Stimulated activated CD8-positive, alpha-beta memory T cell treated with anti-CD3 and anti-CD28 coated beads, Interleukin-15, amount 100 ng/mL, for 4 hours (primary cell): ENCODE measurements at places on chromosomes 5 and 9.

- DNase-seq, result no peak
Observed at GRCh38 chr9:98866435-98867102, 59.1 kb downstream of the GALNT12 start.

DNA sequence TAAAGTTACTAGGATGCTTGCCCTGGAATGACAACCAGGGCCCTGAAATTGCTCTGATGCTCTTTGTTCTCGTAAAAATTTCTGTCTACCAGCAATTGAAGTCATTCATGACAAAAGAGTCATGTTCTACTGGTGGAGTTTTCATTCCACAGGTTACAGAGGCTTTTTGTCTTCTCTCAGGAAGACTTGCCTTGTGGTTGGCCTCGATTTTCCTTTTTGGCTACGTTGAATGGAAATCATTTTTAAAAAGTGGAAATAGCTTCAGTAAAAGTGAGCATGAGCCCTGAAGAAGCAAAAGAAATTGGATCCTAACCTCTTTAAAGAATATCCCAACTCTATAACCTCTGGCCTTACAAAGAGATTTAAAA is 255.2 kb downstream of the AOPEP start:
- DNase-seq, result no peak

DNA sequence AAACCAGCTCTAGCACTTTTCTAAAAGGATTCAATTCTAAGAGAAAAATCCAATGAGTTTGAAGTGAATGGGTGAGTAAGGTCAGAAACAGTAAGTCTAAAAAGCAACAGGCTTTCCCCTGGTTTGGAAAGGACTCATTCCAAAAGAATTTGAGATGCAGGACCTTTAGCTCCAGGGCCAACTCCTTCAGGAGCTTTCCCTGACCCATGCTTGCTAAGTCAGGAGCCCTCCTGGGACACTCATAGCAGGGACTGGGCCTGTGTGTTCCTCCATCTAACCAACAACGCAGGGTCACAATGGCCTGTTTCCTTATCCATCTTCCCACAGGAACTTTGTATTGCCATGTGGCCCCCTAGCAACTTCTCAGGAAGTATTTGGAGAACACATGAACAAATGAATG is 198.8 kb downstream of the FRMD3 start:
- DNase-seq, result no peak

- DNase-seq, result no peak
Observed at GRCh38 chr9:83196946-83197345, 134.0 kb upstream of the RASEF start.

DNA sequence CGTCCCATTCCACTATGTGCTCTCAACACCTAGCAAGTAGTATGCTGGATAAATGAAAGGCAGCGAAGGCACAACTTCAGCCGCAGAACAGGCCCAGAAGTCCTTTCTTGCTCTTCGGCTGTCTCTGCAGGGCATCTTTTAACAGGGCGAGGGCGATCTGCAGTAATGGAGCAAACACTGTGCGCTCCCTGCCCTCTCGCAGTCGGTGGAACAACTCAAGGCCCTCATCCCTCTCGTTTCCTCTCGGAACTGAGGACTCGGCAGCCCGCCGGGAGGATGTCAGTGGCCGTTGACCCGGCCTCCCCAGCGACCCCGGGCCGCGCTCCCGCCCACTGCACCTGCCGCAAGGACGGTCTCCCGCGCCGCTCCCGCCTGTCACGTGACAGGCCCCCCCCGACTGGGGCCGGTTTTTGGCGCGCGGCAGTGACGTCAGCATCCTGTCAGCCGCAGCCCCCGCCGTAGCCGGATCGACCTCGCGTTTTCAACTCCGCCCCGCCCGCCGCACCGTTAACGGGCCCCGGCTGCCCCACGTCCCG is 1.1 kb downstream of the ZNF367 start:
- peak; percentile 85 for DNase-seq

DNA sequence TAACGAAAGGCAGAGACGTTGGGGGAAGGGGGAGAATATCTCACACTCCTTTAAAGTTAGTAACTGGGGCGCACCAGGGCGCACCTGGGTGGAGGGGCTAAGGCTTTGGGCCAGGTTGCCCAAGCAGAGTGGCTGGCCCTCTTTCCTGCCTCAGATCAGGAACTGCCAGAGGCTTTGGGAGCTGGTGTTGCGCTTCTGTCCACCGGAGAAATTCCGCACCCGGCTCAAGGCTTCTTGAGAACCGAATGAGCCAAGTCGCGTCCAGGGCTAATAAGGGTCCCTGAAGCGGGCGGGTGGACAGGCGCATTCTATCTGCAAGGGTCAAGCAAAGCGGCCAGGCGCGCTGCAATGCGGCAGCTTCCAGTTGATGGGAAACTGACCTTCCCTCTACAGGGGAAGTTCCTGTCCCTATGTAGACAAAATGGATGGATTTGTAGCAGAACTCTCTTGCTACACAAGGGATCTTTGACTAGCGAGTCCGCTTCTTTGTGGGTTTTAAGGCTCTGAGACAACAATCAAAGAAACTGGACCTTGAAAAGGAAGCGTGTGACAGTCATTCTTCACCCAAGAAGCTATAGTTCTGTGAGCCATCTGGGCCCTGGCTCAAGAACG is 5.5 kb downstream of the PAX5 start:
- no peak for DNase-seq
